HFFc6 (cell line): ENCODE measurements at places on chromosomes 5 and 9. TPM values are rescaled to one million over a fixed set of nuclear protein-coding genes. Genes with fewer than 3 reads are reported as not detected.

Gene KIF4B
- total RNA-seq: 0.06 to 0.22 TPM (median 0.14 TPM) in 3 replicates

GRCh38 chr5:133611357-133612248 is 738 bp downstream of the FSTL4 start:
- H3K4me1 ChIP-seq: no peaks in the 10 kb centered on the region
- no peak for DNase-seq
- peaks cover 32% of the 10 kb centered on the region for H3K27me3 ChIP-seq
- H3K36me3 ChIP-seq: no peaks in the 10 kb centered on the region
- H3K27ac ChIP-seq: no peak overlapping the region
- H3K4me3 ChIP-seq: no peak overlapping the region

DNA sequence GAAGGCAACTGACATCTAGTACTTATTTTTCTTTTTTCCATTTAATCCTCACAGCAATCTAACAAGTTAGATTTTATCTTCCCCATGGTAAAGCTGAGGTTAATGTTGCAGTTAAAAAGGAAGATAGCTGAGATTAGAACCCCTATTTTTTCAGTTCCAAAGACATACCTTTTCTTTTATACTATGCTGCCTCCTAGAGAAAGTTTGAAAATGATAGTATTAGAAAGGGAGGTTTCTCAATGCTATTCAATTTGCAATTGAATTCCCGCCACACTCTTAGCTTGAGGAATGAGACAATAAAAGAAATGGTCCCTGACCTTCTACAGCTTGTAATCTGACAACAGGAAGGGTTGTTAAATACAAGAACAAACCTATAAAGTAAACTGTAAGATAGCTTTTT is 195.9 kb upstream of the TRIM32 start:
- H3K4me3 ChIP-seq: no peak overlapping the region
- DNase-seq: no peak
- H3K27ac ChIP-seq: no peak overlapping the region
- no peaks in the 10 kb centered on the region for H3K27me3 ChIP-seq
- no peaks in the 10 kb centered on the region for H3K36me3 ChIP-seq

Gene PCAT7
- not detected in 3 replicates for total RNA-seq

GRCh38 chr5:36393656-36394428 is 92.1 kb upstream of the RANBP3L start:
- H3K27ac ChIP-seq: no peak overlapping the region
- peaks cover 5% of the 10 kb centered on the region for H3K27me3 ChIP-seq
- peaks cover 57% of the 10 kb centered on the region for H3K4me1 ChIP-seq
- H3K4me3 ChIP-seq: no peak overlapping the region

Gene TAF9
- 85.4 and 98.4 TPM in 2 replicates for total RNA-seq

Gene FBXL17
- 9.7 to 10.4 TPM (median 10.2 TPM) in 3 replicates for total RNA-seq

Gene GALT
- 20.5 to 25.0 TPM (median 24.4 TPM) in 3 replicates for total RNA-seq

Gene SLC6A7
- not detected in 3 replicates for total RNA-seq

DNA sequence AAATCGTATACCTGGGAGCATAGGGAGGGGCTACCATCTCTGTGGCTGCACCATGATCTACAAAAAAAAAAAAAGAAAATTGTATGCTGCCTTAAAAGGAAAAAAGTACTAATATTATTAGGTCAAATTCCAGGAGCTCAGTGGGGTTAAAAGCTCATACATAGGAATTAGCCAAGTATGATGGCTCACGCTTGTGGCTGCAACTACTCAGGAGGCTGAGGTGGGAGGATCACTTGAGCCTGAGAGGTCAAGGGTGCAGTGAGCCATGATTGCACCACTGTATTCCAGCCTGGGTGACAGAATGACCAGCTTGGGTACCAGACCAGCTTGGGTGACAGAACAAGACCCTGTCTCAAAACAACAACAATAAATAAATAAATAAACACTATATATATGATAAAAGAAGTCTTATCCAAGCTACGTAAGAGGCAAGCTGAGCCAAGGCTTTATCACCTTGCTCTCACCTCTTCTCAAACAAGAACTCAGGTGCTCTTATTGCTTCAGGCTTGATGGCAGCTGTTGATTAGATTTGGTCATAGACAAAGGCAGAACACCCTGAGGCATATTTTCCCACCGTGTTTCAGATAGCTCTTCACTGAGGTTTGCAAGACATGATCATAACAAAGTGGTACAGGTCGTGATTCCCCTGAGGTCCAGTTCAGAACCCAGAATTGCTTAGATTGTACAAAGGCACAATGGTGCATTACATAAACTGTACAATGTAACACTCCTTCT is 3.3 kb upstream of the FBXW11 start:
- no peak overlapping the region for H3K4me3 ChIP-seq
- peaks cover 8% of the 10 kb centered on the region for H3K27me3 ChIP-seq
- no peak for DNase-seq

- no peak overlapping the region for H3K4me3 ChIP-seq
- no peak for DNase-seq
- H3K36me3 ChIP-seq: peaks cover 25% of the 10 kb centered on the region
- H3K27ac ChIP-seq: no peak overlapping the region
- H3K4me1 ChIP-seq: peaks cover 13% of the 10 kb centered on the region
- no peaks in the 10 kb centered on the region for H3K27me3 ChIP-seq
Measured at GRCh38 chr9:74958587-74958986, 5.9 kb upstream of the C9orf40 start.

Gene RXRA
- 22.0 to 29.7 TPM (median 22.5 TPM) in 3 replicates for total RNA-seq

Gene CCNJL
- not detected in 3 replicates for total RNA-seq

Gene GFI1B
- not detected in 2 replicates for total RNA-seq

DNA sequence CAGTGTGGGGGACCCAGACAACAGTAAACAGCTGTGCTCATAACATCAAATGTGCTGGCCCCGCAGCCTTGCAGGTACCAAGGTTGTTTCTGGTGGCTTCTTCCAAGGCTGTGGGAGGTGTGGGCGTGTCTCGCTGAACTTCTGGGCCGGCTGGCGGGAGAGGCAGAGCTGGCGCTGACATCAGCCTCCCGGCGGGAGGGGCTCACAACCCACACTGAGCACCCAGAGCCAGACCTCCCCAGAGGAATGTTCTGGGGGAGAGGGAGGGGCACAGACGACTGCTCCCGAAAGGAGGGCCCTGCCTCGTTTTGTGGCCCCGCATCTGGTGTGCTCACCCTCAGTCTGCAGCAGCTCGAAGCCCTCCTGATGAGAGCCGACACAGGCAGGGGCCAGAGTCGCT is 6.9 kb upstream of the SLC12A7 start:
- DNase-seq: no peak
- no peaks in the 10 kb centered on the region for H3K36me3 ChIP-seq
- H3K27me3 ChIP-seq: peaks cover 20% of the 10 kb centered on the region
- H3K27ac ChIP-seq: no peak overlapping the region

DNA sequence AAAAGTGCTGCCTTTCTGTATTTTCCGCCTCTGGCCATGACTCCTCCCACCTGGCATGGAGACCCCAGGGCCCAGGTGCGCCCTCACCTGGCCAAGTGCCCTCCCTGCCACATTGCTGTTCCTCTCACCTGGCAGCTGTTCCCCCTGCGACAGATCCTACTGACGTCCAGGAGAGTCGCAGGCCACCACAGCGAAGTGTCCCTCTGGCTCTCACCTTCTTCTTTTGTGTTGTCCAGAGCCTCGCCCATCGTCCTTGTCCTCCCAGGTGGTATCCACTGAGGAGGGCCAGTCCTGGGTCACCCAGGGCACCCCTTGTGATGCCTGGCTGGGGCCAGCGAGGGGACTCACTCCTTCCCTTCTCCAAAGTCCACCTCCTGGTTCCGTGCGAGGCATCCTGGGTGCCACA is 2.6 kb downstream of the NKD2 start:
- no peaks in the 10 kb centered on the region for H3K36me3 ChIP-seq
- DNase-seq: no peak
- no peak overlapping the region for H3K4me3 ChIP-seq
- no peak overlapping the region for H3K27ac ChIP-seq
- no peaks in the 10 kb centered on the region for H3K4me1 ChIP-seq
- H3K27me3 ChIP-seq: peaks cover 58% of the 10 kb centered on the region

Gene STING1
- 69.5 to 91.7 TPM (median 78.1 TPM) in 3 replicates for total RNA-seq

Gene DMGDH
- 0.53 TPM in 1 of 3 replicates, not detected in the others for total RNA-seq

DNA sequence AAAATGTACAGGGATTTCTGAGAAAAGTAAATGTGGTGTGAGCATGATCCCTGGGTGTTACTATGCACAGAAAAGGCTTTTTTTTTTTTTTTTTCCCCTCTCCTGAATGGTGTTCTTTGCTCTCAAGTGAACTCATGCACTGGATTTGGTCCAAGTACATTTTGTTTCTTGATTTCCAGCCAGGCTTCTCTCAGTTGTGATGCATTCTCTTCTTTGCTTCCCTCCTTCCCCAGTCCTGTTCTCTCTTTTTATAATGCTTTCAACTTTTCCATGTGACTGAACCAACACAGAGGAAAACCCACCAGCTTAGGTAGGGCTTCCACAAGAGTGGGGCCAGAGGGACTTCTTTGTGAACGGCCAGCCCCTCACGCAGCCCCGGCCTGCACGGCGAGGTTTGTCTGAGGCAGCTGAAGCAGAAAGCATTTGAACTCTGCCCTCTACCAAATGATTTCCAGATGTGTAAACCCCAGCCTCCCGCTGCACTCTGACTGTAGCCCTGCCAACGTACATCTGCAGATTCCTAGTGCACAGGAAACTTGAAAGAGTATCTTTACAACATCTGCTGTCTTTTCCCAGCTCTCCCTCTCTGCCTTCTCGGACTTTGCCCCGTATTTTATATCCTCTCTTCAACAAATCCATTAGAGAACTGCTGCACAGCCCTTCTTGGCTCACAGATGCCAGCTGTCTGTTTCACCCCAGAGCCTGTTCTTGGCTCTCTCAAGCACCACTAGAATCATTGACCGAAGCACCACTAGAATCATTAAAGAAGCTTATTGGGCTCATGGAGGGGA is 71.8 kb upstream of the CD180 start:
- no peaks in the 10 kb centered on the region; the same call in 1 of the 2 replicates for H3K36me3 ChIP-seq
- no peak overlapping the region for H3K4me3 ChIP-seq
- peaks cover 16% of the 10 kb centered on the region for H3K4me1 ChIP-seq
- H3K27me3 ChIP-seq: no peaks in the 10 kb centered on the region; the same call in 1 of the 2 replicates

Gene CDK5RAP2
- 25.7 to 39.0 TPM (median 32.1 TPM) in 3 replicates for total RNA-seq

Gene EGFLAM
- total RNA-seq: 0.57 and 5.8 TPM in 2 replicates

DNA sequence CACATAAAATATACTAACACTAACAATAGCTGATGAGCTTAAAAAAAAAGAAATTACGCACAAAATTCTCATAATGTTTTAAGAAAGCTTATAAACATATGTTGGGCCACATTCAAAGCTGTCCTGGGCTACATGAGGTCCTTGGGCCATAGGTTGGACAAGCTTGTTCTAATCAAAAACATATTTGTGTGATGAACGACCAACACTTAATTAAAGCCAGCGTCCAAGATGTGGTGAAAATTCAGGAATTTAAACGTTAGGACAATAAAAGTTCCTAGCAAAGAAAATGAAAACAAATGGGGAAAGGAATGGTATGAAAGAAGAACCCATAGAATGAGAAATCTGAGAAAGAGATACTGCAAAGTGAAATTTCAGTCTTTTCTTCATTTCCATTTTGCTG is 429.6 kb upstream of the DMAC1 start:
- no peak overlapping the region for H3K4me3 ChIP-seq
- no peaks in the 10 kb centered on the region for H3K4me1 ChIP-seq
- no peaks in the 10 kb centered on the region for H3K36me3 ChIP-seq
- H3K27me3 ChIP-seq: no peaks in the 10 kb centered on the region
- DNase-seq: no peak

Gene JAKMIP2
- total RNA-seq: not detected in 3 replicates

DNA sequence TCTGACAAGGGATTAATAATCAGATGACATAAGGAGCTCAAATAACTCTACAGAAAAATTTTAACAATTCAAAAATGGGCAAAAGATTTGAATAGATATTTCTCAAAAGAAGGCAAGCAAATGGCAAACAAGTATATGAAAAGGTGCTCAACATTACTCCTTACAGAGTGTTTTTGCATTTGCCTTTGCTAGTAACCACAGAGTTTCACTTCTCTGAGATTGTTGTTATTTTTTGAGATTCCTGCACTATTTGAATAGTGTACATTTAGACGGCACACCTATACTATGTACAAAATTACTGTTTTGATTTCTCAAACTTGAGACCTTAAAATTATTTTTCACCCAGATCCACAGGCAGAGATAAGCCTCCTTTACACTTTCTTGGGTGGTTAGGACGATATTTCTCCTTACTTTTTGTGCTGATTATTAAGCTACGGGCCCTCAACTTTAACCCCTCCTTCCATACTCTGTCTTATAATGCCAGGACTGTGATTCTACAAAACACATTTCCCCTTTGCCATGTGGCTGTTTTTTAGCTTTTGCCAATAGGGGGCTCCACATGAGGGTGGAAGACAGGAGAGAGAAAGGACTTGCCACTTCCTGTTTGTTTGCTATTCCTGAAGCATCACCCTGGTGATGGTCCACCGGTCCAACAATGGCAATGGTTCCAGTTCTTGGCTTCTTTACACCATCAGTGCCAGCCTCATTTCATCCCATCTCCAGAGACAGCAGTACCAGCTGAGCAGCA is 65.0 kb upstream of the DAP start:
- H3K36me3 ChIP-seq: no peaks in the 10 kb centered on the region
- DNase-seq: no peak

DNA sequence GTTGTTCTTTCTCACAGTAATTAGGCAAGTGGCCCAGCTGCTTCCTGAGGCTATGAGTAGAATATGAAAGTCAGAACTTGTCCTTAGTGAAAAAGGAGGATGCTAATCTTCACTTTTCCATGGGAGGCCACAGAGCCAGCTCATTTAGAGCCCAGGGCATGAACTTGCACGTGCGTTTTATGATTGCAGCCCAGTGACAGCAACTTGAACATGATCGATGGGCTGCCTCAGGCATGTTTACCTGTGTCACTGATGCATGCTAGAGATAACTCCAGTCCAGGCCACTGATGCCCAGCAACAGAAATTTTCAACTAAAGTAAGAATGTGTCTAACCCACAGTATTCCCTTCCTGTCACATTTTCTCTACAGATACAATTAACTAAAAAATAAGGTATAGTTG is 179.3 kb downstream of the CTNND2 start:
- no peak overlapping the region for H3K27ac ChIP-seq
- DNase-seq: no peak
- no peak overlapping the region for H3K4me3 ChIP-seq
- no peaks in the 10 kb centered on the region for H3K27me3 ChIP-seq
- no peaks in the 10 kb centered on the region for H3K36me3 ChIP-seq

GRCh38 chr9:32881948-32882347 is 98.6 kb downstream of the TMEM215 start:
- H3K27me3 ChIP-seq: peaks cover 5% of the 10 kb centered on the region
- DNase-seq: no peak
- no peak overlapping the region for H3K27ac ChIP-seq
- no peak overlapping the region for H3K4me3 ChIP-seq

Gene ANGPTL2
- total RNA-seq: 15.3 to 19.8 TPM (median 19.4 TPM) in 3 replicates

DNA sequence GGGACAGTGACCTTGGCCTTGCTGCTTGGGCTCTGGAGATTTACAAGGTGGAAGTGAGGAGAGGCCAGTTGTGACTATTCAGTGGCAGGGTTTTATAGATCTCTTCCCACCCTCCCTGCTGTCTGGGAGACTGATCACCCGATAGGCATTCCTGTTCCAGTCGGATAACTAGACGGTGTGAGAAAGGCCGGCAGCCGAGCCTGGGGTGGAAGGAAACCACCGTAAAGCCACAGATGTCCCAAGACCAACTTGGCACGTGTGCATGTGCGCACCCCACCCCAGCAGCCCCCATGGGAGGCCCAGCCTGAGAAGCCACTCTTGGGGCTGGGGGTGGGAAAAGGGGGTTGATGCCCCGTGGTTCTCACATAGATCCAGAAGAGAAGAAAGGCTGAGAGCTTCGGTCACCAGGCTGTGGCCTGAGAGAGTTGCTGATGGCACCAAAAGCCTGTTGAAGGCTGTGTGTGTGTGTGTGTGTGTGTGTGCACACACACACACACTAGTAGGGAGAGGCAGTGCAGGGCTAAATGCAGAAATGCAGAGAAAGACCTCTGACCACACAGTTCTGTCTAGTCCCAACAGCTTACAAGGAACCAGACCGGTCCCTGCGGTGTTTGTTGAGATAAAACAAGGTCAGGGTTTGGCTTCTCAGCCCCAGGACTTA is 225.8 kb downstream of the FANCC start:
- H3K4me3 ChIP-seq: peak overlapping the region; percentile 45; the same call in 1 of the 2 replicates
- peaks cover 31% of the 10 kb centered on the region for H3K27me3 ChIP-seq
- peaks cover 25% of the 10 kb centered on the region for H3K4me1 ChIP-seq
- peaks cover 38% of the 10 kb centered on the region for H3K36me3 ChIP-seq
- H3K27ac ChIP-seq: peak overlapping the region; percentile 61
